ENCODE measurements at places on chromosomes 11 and 22.
A peak's percentile ranks its signal among the peaks of the same experiment; 100 is the strongest.

DNA sequence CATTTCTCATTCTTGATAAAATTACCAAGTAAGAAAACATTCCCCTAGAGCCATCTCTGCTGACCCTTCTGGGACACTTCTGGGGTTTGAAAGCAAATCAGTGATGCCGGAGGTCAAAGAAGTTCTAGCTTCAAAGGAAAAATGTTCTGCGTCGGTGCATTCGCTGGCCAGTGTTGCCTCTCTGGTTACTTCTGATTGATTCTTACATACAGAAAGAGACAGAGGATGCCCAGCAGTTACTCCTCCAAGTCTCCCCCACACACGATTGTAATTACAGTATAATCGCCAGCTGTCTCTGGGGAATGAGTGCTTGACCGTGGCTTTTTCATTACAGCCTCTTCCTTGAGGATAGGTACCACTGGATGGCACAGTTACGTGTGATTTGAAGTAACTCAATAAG is 150.9 kb downstream of the SNX19 start:
- DNase-seq, result no peak

DNA sequence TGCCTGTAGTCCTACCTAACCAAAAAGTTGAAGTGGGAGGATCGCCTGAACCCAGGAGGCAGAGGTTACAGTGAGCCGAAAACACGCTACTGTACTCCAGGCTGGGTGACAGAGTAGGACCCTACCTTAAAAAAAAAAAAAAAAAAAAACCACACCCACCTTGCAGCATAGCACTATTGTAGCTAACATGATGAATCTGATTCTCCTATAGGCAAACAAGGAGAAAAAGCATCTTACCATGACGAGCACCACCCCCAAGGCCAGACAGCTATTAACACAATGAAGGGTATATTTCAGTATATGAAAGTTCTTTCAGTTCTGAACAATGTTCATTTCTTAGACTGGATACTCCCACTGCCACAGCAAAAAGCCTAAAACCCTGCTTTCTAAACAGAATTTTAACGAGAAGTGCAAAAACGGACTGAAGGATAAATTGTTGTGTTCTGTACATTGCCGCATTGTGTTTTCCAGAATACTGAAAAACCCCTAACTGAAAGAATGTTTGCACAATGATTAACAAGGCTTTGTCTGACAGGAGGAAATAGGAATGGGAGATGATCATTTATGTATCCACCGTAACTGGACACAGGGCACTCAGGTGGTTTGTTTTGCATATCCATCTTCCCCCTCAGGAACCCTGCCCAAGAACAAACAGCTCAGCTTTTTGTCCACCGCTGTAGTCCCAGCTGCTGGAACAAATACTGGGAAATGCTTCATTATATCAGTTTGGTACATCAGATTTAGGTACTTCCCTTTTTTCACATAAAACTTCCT is 8.9 kb downstream of the PISD start:
- peak; percentile 3 for DNase-seq

- no peak for DNase-seq
These were observed 144.1 kb downstream of the MIAT start for GRCh38 chr22:26801449-26801848.

DNA sequence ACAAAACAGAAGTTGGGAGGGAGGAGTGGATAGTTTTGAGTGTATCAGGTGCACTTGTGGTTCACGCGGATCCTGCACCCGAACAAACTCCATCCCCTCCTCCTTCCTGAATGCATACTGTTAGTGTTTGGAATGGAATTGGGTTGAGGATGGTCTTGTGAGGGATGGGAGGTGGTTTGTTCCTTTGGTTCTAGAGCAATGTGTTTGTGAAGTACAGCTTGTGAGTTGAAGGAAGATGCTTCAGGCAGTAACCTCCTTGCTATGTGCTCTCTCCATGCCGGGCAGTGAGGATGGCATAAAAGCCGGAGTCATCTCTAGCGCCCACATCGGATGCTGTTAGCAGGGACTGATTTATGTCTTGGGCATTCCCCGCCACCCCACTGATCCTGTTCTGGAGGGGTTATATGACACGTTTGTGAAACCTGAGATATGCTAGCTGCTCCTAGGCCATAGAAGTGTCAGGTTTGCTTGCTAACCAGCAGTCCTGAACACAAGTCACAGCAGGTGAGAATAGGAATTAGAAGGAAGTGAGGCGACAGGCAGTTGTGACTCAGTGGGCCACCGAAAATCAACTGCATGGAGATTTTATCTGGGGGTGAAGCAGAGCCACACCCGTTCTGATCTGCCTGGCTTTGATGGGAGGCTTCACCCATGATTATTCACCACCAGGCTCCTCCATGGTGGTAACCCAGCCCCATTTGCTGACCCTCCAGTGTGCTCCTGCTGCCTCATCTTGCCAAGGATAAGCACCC is 2.2 kb downstream of the BCR start:
- DNase-seq, result peak; percentile 30

DNA sequence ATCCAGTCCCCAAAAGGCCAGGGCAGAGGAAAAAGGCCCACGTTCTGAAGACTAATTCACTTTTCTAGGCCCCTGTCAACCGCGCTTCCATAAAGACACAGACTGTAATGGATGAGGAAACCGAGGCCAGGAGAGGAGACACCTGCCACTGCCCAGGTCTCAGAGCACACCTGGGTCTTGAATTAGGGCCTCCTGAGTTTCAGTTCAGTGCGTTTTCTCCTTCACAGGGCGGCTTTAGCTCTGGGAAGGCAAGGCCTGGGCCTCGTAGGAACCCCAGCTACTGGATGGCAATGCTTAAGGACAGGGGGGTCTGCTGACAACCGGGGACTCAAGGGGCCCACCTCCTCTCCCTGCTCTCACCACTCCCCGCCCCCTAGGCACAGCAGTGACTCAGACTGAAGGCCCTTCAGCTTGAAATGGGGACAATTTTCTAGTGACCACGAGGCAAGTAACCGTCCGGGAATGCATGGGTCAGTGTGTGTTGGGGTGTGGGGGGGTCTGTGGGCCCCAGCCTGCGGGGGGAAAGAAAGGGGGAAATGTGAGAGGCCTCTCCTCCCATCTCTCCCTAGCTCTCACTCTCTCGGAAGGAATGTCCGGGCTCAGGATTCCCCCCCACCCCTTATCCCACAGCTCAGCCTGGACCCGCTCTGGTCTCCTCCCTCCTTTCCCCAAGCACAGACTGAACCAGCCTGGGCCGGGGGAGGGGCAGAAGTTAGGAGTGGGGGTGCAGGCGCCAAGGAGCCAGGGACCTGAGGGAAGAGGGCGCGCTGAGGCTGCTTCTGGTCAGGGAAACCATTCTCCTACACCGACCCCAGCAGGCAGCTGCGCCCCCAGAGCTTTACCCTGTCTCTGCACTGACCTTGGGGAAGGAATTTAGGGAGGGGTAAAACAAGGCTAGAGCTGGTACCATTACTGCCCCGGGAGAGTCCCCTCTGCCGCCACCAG is 17.2 kb downstream of the CREB3L1 start:
- no peak for DNase-seq

DNA sequence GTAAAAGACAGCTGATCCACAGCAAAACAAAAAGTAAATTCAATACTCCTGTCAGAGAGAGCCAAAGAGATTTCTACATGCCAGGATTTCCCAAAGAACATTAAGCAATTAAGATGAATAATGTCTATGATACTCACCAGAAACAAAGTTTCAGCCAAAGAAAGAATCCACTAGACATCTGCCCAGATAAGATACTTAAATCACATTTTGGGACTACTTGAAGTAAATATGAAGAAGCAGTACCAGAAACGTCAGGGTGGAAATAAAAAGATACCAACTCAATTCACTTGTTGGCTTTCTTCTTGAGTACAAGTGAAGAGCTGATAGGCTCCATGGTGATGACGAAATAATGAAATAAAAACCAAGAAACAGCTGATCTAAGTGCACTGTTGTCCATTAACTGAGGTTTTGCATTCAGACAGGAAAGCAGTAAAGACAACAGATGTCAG is 31.6 kb upstream of the ARHGAP32 start:
- DNase-seq, result no peak

DNA sequence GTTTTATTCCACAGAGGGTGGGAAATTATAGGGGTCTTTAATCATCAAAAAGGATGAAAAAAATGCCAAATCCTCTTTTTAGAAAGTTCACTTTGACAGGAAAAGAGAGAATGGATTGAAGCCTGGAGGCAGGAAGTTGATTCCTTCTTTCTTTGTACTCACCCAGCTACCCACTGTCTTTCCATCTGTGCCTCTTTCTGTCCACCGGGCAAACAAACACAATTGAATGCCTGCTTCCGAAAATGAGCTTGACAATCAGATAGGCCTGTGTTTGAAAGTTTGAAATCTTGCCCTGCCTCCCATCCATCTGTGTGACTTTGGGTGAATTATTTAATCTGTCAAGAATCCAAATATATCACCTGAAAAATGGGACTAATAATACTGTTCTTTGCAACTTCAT is 81.1 kb downstream of the SCN3B start:
- no peak for DNase-seq

DNA sequence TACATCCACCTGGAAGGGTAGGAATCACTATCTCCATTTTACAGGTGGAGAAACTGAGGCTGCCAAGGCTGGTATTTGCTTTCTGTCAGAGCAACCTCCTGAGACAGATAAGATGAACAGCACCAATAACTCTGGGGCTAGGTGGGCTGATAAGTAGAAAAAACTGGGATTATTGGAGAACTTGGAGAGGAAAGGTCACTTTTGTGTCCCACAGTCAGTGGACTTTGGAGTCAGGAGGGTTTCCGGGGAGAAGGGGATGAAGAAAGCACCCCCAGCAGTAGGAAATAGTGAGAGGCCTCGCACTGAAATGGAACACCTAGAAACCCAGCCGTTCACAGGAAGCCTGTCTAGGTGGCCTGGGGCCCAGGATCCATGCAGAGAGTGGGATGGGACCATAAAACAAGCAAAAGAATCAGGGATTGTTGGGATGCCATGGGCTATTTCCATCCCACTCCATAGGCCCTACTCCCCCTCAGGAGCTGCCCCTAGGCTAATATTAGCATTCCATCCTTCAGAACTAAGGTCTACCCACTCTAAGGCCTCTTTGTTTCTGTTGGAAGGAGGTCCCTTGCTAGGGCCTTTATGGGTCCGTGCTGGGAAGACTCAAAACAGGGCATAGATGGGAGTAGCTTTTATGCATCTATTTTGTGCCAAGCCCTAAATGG is 31.0 kb upstream of the FCHSD2 start:
- no peak for DNase-seq

DNA sequence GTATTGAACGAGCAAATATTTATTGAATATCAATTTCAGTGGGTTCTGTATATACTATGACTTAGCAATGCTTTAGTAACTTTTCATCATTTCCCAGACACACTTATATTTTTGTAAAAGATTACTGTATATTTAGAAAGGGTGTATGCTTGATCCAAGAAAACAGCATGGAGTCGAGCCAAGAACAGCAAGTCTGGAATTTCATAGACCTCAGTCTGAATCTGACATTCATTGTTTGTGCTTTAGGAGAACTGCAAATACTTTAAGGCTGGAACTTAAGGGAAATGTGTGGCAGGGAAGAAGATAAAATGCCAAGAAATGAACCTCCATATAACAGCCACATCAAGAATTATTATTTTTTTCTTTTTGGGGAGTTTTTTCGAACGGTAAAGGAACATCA is 1156.8 kb downstream of the LRRC4C start:
- DNase-seq, result no peak

DNA sequence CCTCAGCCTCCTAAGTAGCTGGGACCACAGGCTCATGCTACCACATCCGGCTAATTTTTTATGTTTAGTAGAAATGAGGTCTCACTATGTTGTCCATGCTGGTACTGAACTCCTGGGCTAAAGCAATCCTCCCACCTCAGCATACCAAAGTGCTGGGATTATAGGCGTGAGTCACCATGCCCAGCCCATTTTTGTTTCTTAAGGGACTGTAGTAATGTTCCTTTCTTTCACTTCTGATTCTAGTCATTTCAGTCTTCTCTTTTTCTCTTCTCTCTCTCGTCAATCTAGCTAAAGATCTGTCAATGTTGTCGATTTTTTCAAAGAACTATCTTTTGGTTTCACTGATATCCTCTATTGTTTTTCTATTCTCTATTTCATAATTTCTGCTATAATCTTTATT is 111.0 kb upstream of the APOA1 start:
- DNase-seq, result no peak

DNA sequence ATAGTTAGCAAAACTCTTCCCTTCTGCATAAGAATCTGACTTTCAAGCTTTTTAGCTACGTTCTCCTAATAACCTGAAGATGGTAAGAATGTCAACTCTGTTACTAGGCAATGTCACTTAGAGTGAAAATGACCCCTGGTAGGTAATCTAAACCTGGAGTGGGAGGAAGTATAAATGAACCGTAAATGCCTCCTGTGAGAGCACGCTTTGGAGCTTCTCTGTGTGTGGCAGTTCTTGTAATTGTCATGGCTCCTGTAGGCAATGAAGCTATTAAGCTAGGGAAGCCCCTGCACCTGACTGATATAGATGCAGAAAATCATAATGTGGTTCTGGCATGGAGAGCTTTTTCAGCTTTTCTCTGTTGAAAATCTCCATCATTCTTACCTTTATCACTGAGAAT is 29.4 kb downstream of the CALCA start:
- peak; percentile 6 for DNase-seq

DNA sequence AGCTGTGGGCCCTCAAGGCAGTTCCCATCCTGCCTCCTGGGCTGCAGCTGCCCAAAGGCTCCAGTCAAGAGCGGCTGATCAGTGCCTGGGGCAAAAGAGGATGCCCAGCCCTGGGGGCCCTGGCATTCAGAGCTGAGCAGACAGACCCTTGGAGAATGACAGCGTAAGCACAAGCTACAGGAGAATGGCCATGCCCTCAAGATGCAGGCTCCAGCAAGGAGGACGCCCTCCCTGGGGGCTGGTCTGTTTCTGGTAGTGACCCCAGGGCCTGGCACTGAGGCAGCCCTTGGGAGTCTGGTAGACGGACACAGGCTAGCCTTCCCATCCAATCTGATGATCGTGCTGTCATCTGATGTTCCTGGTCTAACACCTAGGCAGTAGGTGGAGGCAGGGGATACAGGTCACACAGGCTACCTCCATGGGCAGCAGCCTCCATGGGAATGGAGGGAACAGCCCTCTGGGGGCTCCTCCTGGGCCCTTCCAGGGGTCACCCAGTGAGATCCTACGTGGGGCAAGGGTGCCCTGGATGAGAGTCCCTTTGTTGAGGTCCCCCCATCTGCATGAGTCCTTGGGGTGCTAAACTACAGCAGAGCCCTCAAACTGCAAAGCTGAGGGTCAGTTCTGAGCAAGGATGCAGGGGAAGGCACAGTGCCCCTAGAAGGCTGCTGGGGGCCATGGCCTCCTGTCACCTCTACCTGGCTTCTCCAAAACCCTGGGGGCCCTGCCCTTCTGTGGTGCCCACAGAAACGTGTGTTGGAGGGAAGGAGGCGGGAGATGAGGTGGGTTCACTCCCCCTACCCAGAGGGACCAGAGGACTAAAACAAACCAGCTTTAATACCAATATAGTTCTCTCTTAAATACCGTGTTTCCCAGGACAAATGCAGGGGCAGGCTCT is 10.2 kb upstream of the SF1 start:
- no peak for DNase-seq

DNA sequence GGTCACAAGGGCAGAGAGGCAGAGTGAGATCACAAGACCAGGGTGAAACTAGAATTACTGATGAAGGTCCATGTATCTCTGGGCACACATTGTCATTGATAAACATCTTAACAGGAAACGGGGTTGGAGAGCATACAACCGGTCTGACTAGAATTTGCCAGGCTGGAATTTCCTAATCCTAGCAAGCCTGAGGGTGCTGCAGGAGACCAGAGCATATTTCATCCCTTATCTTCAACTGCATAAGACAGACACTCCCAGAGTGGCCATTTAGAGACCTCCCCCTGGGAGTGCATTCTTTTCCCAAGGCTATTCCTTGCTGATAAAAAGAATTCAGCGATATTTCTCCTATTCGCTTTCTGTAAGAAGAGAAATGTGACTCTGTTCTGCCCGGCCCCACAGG is 84.6 kb upstream of the IZUMO1R start:
- DNase-seq, result no peak

GRCh38 chr22:48981371-48982061 is 846.2 kb downstream of the BRD1 start:
- DNase-seq, result no peak
